ENCODE measurements at places on chromosomes 4 and X.

GRCh38 chrX:117990438-117990837 lies 126.2 kb downstream of the KLHL13 start:
- DNase-seq = no peak

GRCh38 chr4:164756686-164757085 lies 2.8 kb downstream of the SMIM31 start:
- DNase-seq = no peak

GRCh38 chr4:72295966-72296557 lies 264.3 kb downstream of the NPFFR2 start:
- DNase-seq = peak; percentile 23

- no peak for DNase-seq
These were observed 18.7 kb upstream of the DDIT4L start for GRCh38 chr4:100208964-100209363.

GRCh38 chr4:113587640-113588275 lies 173.8 kb downstream of the CAMK2D start:
- DNase-seq = no peak

- no peak for DNase-seq
These were observed 224.6 kb downstream of the SOWAHB start for GRCh38 chr4:76673362-76673761.
